ENCODE measurements at places on chromosomes 4 and X. TPM values are rescaled to one million over a fixed set of nuclear protein-coding genes. Genes with fewer than 3 reads are reported as not detected.

The KLHL5 gene
- total RNA-seq: 45.7 TPM

The VEGFC gene
- total RNA-seq: 2.2 TPM

The SMIM10L2A gene
- 9.1 TPM for total RNA-seq

The CLNK gene
- not detected for total RNA-seq

The FAM9C gene
- total RNA-seq: under 0.01 TPM

The ATP1B4 gene
- not detected for total RNA-seq

The TLL1 gene
- total RNA-seq: 0.98 TPM

The CT83 gene
- total RNA-seq: not detected

The TMPRSS11A gene
- not detected for total RNA-seq

The F11 gene
- total RNA-seq: 0.25 TPM

The NRK gene
- 0.25 TPM for total RNA-seq

The TMEM184C gene
- 36.6 TPM for total RNA-seq

The CORIN gene
- 0.49 TPM for total RNA-seq

The SPATA18 gene
- total RNA-seq: 1.2 TPM

The SPANXN4 gene
- total RNA-seq: not detected

The SGMS2 gene
- total RNA-seq: 2.5 TPM

The CDKL5 gene
- total RNA-seq: 55.3 TPM

Data from temporal lobe (tissue), 4 donors.